ENCODE measurements at places on chromosomes 16 and 17. TPM values are rescaled to one million over a fixed set of nuclear protein-coding genes. Genes with fewer than 3 reads are reported as not detected.

TRPV3 gene
- total RNA-seq: 5.6 TPM

KRTAP9-4 gene
- total RNA-seq: not detected

CYLD gene
- total RNA-seq: 236 TPM

MFAP4 gene
- not detected for total RNA-seq

DNA sequence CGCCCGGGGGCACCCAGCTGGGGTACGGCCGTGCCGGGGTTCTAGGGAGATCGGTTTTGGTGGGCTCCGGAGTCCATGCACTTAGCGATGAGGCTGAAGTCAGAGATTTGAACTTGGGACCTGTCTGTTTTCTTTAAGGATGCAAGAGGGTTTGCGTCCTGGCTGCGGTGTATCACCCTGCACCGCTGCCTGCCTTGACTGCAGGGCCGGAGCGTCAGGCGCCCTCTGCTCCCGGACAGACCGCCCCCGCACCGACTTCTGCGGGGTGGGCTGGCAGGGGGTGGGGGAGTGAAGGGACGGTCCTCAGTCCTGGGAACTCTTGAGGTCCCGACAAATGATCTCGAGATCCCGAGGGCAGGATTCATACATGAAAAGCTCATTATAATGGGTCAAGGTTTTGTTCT, 701 bp downstream of the PDP2 start:
- no peak for DNase-seq

DNA sequence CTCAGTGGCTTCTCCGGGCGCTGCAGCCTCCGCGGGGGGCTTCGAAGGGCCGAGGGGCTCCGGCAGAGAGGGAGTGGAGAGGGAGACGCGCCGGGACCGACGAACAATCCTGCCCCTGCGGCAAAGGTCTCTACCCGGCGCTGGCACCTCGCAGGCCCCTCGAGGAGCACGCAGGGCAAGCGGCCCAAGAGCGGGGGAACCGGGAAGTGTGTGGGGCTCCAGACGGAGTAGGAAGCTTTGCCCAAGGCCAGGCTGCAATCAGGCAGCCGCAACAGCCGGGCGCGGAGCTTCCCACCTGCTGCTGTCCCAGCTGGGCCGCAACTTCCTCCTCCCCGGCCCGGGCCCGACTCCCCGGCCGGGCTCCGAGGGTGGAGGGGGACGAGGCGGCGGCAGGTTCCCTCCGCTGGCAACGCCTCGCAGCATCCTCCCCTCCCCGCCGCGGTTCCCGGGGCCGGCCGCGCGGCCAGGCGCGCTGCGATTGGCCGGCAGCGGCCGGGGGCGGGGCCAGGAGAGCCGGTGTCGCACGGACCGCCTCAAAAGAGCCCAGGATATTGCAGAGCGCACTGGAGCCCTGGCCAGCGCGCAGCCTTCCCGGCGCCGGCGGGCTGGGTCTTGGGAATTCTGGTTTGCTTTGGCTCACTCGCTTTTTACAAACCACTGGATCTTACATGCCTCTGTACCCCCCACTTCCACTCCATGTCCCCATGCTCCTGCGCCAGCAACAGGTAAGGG, at the start of gene KCNJ2:
Gene KCNJ2 (plus strand): TSS at position 556 of the 732 bp plus-strand sequence. CDS start 5,508 bp downstream, outside the sequence.
- peak; percentile 46 for DNase-seq

DNA sequence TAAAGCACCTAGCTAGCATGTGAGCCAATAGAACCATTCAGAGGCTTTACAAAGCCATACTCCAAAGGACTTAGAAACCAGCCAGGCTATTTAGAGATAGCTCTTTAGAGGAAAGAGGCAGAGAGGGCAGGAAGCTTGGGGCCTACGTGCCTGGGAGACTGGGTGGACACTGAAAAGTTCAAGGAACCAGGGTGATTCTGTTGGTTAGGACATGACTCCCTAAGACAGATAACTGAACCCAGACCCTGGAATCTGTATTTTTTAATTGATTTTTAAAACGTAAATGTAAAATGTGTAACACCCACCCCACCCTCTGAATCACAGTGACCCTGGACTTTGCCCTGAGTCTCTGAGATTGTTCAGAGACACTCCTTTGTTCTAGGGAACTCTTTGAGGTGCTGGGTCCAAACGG, 16.1 kb upstream of the GNA13 start:
- DNase-seq: no peak

GRCh38 chr17:51487947-51488346, 227.6 kb downstream of the UTP18 start:
- peak; percentile 51 for DNase-seq

- no peak for DNase-seq
These were observed 251.2 kb downstream of the PARN start for GRCh38 chr16:14378689-14379467.

DNA sequence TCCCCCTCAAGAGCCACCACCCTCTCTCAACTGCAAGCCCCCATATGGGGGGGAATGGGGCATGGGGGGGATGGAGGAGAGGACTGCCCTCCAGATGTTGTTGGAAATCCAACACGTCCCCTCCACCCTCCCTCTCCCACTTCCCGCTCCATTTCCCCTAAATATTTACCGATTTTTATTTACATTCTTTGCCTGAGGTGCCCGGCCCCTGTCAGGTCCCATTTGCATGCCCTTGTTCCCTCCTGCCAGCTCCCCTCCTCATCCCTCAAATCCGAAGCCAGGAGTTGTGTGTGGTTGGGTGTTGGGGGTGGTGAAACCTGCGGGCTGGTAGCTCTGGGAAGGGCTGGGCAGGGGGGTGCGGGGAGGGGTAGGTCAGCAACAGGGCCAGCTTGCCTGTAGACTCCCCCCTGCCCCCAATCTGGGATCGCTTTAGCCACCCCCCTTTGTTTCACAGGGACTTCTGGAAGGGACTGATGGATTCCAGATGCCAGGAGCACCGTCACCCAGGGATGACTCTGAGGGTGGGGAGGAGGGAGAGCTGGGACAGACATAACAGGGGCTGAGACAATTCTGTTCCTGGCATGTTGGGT, 39.7 kb upstream of the NGFR start:
- DNase-seq: no peak

GRCh38 chr16:57734308-57734924, 1.2 kb upstream of the KATNB1 start:
- no peak for DNase-seq

- no peak for DNase-seq
These were observed 29.8 kb upstream of the KCNJ2 start for GRCh38 chr17:70139449-70139993.

GRCh38 chr17:32516940-32517701, 30.3 kb downstream of the CDK5R1 start:
- no peak for DNase-seq

GRCh38 chr17:56096026-56096810, 57.1 kb upstream of the ANKFN1 start:
- no peak for DNase-seq

DNA sequence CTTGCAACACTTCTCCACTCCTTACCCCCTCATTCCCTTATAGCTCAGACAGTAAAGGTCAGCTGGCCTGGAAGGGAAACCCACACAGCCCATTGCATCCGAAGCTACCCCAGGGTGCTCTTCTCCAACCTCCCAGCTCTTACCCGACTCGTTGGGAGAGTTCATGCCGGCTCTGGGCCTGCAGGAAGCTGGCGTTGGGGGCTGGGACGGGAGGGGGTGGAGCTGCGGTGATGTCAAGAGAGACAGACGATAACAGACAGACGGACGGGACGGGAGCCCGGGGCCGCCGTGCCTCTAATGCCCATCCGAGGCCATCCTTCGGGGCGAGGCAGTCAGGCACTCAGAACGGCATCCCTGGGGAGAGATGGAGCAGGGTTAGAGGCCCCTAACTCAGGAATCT, 6.1 kb downstream of the HDAC5 start:
- no peak for DNase-seq

GRCh38 chr16:68910051-68910450, 66.7 kb downstream of the TANGO6 start:
- no peak for DNase-seq

- DNase-seq: no peak
These were observed 62.5 kb downstream of the CA10 start for GRCh38 chr17:52096056-52096455.

GRCh38 chr16:10558305-10558704, 22.1 kb downstream of the EMP2 start:
- no peak for DNase-seq

DNA sequence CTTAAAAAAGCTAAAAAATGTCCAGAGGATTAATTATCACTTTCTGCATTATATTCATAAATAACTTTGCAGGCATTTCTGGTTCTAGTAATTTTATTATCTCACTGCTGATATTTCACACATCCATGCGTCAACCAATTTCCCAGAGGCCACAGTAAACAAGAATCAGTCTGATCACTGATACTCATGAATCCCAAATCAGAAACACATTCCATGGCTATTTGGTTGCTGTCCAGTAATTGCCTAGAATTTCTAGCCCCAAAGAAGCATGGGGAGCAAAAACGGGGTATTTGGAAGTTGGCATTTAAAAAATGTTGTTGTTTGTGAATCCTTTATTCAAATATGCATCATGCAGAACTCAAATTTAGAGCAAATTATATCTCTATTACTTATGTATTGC, 244.8 kb downstream of the CDH8 start:
- no peak for DNase-seq

DNA sequence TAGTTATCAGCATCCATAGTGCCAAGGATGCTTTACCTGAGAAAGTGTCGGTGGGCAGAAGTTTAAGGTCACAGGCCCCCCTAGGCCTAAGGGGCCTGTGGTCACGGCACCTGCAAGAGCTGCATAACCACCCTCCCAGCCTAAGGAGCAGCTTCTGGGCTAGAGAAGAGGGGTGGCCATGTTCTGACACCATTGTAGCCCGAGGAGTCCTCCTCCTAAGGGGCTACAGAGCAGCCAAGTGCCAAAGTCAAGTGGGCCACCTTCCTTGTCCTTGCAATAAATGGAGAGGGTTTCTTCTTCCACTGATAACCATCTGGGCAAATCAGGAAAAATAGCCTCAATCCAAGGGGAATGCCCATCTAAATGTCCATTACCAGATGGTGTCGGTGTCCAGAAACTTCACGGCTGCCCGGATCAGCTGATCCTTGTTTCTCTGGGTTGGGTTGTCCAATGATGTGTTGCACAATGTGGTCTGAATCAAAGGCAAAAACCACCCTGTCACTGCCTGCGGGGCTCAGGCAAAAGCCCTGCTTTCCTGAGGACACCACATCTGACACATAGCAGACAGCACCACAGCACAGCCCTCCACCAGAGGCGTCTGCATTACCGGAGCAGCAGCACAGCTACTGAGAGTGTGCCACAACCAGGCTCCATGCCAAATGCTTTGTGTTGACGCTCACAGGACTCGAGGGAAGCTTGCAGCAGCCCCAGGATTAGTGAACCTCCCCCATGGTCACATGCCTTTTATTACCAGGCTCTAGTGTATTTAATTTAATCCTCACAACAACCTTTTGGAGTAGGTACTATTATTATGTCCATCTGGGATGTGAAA, 12.8 kb downstream of the ATPAF2 start:
- no peak for DNase-seq

GRCh38 chr16:49416001-49416675, 42.5 kb downstream of the C16orf78 start:
- no peak for DNase-seq
